ENCODE measurements at places on chromosomes 13 and 19. TPM values are rescaled to one million over a fixed set of nuclear protein-coding genes. Genes with fewer than 3 reads are reported as not detected.

DNA sequence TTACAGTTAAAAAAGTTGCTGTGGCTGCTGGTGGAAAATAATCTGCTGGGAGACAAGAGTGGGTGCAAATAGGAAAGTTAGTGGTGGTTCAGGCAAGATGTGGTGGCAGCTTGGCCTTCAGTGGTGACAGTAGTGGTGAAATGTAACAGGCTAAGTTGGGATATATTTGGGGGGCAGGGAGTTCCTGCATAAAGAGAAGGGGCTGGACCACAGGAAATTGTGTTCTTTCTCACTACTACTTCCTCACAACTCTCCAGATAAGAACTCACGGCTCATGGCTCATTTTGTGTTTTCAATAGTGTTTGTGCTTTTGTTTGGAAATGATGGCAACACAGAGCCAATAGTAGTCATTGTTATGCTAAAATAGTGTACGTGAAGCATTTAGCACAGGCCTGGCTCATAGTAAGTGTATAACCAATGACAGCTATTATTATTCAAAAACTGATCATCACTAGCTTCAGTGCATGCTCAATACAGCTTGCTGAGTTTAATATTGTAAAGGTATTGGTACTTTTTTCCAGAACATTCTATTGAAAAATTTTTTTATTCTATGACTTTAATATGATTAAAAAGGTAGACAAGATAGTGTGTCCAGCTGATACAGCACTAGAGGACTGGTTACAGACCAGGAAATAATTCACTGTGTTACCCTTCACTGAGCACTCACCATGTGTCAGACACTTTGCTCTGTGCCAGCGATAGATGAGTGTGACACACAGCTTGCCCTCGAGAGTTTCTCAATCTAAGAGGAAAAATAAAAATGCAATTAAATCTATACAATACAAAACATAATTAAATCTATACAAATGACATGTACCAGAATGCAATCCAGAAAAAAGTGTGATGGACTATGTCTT is 209.8 kb downstream of the POU4F1 start:
- no peak overlapping the region for H3K4me3 ChIP-seq
- DNase-seq: no peak
- H3K36me3 ChIP-seq: no peaks in the 10 kb centered on the region
- H3K4me1 ChIP-seq: no peaks in the 10 kb centered on the region
- no peaks in the 10 kb centered on the region for H3K27me3 ChIP-seq

GIPC3 gene
- 0.54 TPM for polyA plus RNA-seq

DNA sequence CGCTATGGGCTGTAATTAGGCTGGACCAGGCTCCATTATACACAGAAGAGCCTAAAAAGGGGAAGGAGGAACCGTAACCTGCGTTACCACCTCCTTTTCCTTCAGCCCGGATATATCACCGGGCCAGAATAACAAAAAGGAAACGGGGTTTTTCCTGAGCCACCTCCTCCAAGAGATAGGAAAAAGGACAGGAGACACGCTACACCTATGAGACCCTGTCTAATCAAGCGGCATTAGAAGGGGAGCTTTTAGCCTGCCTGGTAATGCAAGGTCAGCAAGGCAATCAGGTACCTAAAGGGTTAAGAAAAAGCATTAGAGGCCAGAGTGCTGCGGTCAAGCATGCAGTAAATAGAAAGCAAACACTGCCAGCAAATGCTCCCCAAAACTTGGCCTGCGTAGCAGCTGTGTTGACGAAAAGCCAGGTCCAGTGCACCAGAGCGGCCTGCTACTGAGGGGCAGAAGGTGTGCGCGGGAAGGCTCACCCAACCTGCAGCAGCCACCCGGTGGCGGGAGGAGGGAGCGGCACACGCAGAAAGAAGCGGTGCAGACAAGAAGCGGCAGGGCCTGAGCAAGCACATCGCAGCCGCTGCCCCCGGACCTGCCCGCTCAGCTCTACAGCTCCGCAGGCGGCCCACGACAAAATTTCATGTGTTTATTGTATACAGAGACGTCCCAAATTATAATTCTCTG is 1466.1 kb downstream of the UQCRFS1 start:
- no peaks in the 10 kb centered on the region for H3K36me3 ChIP-seq
- no peaks in the 10 kb centered on the region for H3K4me1 ChIP-seq
- no peak overlapping the region for H3K4me3 ChIP-seq
- no peaks in the 10 kb centered on the region for H3K27me3 ChIP-seq

ZNF441 gene
- 7.5 TPM for polyA plus RNA-seq

GRCh38 chr13:24275041-24275440 is 34.3 kb upstream of the C1QTNF9 start:
- peaks cover 14% of the 10 kb centered on the region for H3K4me1 ChIP-seq
- H3K36me3 ChIP-seq: peaks cover 11% of the 10 kb centered on the region
- no peak overlapping the region for H3K27ac ChIP-seq
- H3K4me3 ChIP-seq: no peak overlapping the region
- no peaks in the 10 kb centered on the region for H3K27me3 ChIP-seq
- DNase-seq: no peak

GRCh38 chr19:33393286-33394005 is 19.9 kb downstream of the CEBPG start:
- no peak overlapping the region for H3K4me3 ChIP-seq
- no peaks in the 10 kb centered on the region for H3K27me3 ChIP-seq
- peaks cover 10% of the 10 kb centered on the region for H3K4me1 ChIP-seq
- no peak for DNase-seq
- H3K36me3 ChIP-seq: no peaks in the 10 kb centered on the region
- H3K27ac ChIP-seq: no peak overlapping the region

REX1BD gene
- polyA plus RNA-seq: 102 TPM

- no peaks in the 10 kb centered on the region for H3K36me3 ChIP-seq
- no peak overlapping the region for H3K27ac ChIP-seq
- no peaks in the 10 kb centered on the region for H3K4me1 ChIP-seq
- no peaks in the 10 kb centered on the region for H3K27me3 ChIP-seq
- H3K4me3 ChIP-seq: no peak overlapping the region
- no peak for DNase-seq
These were observed 421.9 kb upstream of the PCDH9 start for GRCh38 chr13:67651908-67652465.

DNA sequence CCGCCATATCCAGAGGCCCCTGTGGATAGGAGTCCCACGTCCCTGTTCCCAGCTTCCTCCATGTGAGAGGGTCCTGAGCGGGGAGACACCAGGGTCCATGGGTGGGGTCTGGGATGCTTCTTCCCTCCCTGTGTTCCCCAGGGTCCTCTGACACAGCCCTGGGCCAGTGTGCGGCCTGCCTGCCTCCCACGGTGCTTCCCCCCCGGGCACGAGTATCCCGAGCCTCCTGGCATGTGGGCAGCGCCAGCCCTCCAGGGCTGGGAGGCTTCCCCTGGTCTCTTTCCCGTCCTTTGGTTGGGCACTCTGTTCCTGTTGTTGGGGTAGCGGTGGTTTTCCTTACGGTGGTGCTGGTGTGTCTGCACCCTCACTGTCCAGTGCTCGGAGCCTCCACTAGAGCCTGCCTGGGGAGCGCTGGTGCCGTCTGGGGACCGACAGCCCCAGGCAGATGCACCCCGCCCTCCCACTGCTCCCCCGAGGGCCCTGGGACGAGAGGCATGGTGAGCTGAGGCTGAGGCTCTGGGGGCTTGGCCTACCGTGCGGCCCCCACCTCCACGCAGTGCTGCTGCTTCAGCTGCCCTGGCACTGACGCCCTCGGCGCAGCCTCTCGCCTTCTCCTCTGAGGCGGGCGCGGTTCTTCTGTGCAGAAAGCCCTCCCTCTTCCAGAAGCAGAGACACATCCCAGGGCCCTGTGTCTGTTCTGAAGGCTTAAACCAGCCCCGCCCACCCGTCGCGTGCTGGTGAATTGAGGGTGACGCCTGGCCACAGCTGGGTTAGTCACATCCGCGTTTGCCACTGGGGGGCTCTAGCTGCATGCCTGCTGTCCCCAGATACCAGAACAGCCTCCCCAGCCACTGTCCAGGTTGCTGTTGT is 27.9 kb downstream of the PLEKHJ1 start:
- no peaks in the 10 kb centered on the region for H3K4me1 ChIP-seq
- no peak overlapping the region for H3K4me3 ChIP-seq
- DNase-seq: peak; percentile 60
- H3K36me3 ChIP-seq: peaks cover 98% of the 10 kb centered on the region

Measured in small intestine (tissue), 16 donors.